ENCODE measurements at places on chromosomes 3 and 15. TPM values are rescaled to one million over a fixed set of nuclear protein-coding genes. Genes with fewer than 3 reads are reported as not detected.
A peak's percentile ranks its signal among the peaks of the same experiment; 100 is the strongest.

MST1R gene
- total RNA-seq, result 0.34 TPM

DNA sequence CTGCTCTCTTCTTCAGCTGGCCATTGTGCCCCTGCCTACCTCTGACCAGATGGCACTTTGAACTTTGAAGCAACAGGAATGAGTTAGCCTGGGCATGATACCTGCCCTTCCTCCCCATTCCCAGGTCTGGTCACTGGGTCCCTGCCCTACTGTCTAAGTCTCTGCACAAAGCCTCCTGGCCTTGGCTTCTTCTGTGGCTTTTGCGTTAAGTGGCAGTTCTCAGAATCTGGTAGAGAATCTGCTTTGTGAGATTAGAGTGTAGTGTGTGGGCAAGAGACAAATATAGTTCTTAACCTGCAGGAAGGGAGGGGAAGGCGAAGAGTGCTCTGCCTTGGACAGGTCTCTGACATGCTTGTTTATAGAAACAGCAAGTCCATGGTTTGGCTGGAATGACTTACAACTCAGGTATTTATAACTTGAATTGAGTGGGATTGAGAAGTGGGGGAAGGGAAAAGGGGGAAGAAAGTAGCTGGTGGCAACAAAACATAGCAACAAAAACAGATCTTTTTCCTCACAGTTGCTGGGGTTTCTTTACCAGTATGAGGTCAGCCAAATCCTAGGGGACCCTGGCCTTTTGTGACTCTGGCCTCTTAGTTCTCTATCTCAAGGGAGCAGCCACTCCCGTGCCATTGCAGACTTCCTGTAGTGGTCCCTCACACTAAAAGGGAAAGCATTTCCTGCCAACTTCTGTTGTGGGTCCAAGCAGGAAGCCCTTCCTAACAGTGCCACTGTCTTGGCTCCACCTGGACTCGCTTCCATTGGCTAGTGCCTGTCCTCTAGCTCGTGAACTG is 16.7 kb downstream of the MAPKBP1 start:
- DNase-seq, result peak; percentile 84

GHSR gene
- not detected for total RNA-seq

BUB1B gene
- 26.0 TPM for total RNA-seq

GRCh38 chr3:167814441-167814951 is 79.0 kb downstream of the SERPINI1 start:
- DNase-seq, result peak; percentile 15

DNA sequence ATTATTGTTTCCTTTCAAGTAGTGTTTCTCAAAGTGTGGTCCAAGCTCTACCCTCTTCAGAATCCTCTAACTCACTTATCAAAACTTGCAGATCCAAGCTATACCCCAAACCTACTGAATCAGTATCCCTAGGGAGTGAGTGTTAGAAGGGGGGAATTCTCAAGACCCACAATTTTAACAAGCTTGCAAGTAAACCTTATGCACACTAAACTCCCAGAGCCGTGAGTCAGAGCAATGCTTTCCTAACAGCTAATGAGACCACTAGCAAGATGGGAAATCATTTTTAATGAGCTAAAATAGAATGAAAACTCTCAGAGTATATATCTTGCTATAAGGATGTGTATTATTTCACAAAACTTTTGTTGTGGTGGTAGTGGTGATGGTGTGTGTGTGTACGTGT is 41.1 kb upstream of the SRGAP3 start:
- no peak for DNase-seq

- peak; percentile 9 for DNase-seq
These were observed 33.9 kb upstream of the MEX3B start for GRCh38 chr15:82079736-82080135.

DNA sequence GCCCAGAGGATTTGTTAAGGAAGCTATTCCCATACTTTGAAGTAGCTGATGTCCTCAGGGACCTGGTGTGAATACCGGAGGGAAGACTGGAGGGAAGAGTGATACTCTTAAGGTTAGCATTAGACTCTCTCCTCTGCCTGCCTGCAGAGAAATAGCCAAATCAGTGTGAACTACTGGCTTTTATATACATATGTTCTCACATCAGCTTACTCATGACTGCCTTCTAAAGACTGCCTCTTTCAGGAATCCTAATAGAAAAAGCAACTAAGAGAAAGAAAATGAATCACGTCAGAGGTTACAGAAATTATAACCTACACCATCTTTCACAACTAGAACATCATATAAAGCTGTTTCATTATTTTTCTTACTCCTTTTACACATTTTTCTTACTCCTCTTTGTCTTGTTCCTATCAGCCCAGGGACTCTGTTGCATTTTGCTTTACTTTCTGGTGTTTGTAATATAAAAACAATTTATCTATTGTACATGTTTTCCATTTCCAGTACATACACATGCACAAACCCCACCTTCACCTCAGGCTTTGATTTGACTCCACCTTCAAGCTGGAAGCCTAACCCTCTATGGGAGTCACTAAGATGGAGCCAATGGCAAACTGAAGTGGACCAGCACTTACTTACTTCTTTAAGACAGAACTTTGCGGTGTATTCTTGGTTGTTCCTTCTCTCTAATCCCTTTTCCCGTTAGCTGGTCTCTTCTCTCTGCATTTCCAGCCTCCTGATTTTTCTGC is 257.7 kb upstream of the UBE2E1 start:
- DNase-seq, result no peak

- no peak for DNase-seq
These were observed 784 bp upstream of the CISH start for GRCh38 chr3:50612234-50612882.

- DNase-seq, result no peak
These were observed 201.6 kb downstream of the KCNAB1 start for GRCh38 chr3:156321945-156322344.

Measured in HFFc6 (cell line).